ENCODE measurements at places on chromosomes 6 and 20. TPM values are rescaled to one million over a fixed set of nuclear protein-coding genes. Genes with fewer than 3 reads are reported as not detected.

The IDH3B gene
- 73.6 TPM for total RNA-seq

The GSTA3 gene
- total RNA-seq = not detected

The TRIM31 gene
- total RNA-seq = 181 TPM

The EPHA7 gene
- 1.6 TPM for total RNA-seq

The NCR2 gene
- not detected for total RNA-seq

The GCNT2 gene
- total RNA-seq = 14.3 TPM

The ZNF311 gene
- 2.2 TPM for total RNA-seq

The HNF4A gene
- 41.1 TPM for total RNA-seq

The C4B gene
- total RNA-seq = 7.8 TPM

The AVP gene
- total RNA-seq = not detected

The BPIFB4 gene
- total RNA-seq = not detected

All from Calu3 (cell line).